NCI-H2029 (cell line): ENCODE measurements at places on chromosomes 12 and 14.

- DNase-seq = no peak
These were observed 713 bp downstream of the FRMD6 start for GRCh38 chr14:51652168-51653078.

DNA sequence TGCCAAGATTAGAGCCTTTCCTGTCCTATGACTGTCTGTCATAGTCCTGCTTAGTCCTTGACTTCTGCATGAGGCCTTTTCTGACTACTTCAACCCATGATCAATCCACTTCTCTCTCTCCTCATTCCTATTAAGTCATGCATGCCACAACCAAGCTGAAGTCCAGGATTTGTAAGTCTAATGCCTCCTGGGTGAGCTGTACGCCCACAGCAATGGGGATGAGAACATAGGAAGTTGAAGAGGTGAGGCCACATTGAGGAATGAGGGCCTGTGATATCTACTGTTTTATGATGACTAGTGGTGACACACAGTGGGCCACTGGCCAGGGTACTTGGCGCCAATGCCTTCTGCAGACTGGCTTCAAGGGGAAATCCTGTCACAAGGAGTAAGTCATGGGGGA, 994.1 kb upstream of the TMEM132C start:
- no peak for DNase-seq

GRCh38 chr14:87407344-87407743, 585.6 kb downstream of the GALC start:
- DNase-seq = no peak

DNA sequence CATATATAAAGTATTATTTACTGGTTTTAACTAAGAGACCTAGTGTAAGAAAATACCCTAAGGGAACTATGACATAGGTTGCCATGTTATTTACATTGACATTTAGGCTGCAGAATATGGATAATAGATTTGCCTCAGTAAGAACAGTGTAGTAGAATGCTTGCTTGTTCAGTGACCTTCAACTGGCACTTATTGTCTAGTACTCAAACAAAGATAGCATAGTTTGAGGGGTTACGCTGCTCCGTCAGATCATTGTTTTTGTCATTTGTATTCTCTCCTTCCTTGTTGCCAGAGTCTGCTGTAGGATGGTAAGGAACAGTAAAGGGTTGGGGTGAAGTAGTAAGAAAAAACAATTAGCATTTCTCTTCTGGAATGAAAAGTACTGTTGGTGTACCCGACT, 33.2 kb downstream of the TOGARAM1 start:
- no peak for DNase-seq

GRCh38 chr12:52892207-52892852, 12.5 kb downstream of the KRT8 start:
- DNase-seq = no peak

GRCh38 chr14:47332106-47332505, 343.3 kb downstream of the MDGA2 start:
- no peak for DNase-seq

DNA sequence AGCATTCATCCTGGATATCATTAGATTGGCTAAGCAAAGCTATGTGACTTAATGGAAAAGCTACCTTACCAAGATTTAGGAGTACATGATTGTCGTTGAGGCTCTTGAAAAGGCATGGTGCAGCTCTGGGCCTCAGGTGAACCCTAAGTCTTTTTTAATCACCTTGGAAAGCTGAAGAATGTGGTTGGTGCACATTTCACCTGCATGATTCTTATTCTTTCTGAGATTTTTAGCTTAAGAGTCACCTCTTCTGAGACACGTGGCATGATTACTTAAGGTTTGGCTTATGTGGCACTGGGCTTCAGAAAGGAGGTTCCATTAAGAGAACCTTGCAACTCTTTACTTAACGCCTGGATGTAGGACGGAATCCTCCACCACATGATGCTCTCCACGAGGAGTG, 498.5 kb downstream of the TMEM117 start:
- no peak for DNase-seq

GRCh38 chr12:111066744-111067437, 146.5 kb upstream of the MYL2 start:
- DNase-seq = no peak

- no peak for DNase-seq
These were observed 16.3 kb upstream of the CYP46A1 start for GRCh38 chr14:99667821-99668220.

GRCh38 chr12:68639396-68639767, 28.7 kb downstream of the RAP1B start:
- DNase-seq = no peak

DNA sequence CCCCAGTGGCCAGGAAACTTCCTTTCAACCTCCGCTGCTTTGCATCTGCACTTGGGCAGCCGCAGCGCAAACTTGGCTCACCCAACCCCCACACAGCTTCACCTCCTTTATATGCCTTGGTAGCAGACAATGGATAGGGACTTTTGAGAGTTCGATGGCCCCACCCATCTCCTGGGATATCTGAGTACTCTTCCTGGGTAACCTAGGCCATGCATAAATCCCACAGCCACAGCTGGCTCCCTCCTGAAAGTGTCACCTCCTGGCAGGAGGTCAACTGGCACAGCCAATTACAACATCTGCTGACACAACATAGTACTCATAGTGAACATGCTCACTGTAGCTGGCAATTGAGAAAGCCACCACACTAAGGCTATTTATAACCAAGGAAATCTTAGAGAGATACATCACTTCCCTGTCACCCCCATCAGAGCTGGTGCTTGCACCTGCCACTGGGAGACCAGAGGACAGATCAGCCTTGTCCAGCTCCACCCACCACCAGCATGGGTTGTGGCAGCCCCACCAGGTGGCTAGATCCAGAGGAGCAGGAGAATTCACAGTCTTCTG, 410.0 kb downstream of the SYT1 start:
- peak; percentile 93 for DNase-seq
